NCI-H187 (cell line): ENCODE measurements at places on chromosomes 3 and 15.

DNA sequence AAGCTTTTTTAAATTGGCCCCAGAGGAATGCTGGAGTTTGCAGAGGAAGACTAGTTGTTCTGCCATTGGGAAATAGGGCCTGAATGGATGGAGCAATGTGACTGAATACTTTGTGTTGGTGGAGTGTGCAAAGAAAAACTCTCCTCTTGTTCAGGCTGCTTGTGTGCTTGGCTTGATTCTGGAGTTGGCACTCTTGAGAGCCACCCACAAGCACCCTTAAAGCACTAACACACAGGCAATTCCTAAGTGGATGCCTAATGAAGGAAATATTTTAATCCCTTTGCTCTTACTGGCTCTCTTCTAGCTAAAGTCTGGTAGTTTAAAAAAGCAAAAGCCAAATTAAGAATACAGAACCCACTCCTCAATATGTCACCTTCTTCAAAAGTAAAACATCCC is 304.4 kb upstream of the C2CD4B start:
- DNase-seq, result no peak

DNA sequence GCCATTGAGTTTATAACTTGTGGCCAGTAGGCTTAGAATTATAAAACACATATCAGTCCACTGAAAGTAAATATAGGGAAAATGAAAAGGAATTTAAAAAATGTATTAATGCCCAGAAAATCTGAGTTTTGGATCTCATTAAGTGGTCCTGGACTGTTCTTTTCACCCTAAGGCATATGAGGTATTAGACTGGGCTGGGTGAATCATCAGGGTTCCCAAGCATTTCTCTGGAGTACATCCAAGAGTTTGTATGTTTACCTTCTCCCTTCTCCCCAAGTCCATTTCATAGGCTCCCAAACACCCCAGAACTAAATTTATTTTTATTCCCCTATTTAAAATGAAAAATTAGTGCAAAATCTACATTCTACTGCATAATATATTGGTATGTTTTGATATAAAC is 31.9 kb upstream of the SPTSSB start:
- no peak for DNase-seq

DNA sequence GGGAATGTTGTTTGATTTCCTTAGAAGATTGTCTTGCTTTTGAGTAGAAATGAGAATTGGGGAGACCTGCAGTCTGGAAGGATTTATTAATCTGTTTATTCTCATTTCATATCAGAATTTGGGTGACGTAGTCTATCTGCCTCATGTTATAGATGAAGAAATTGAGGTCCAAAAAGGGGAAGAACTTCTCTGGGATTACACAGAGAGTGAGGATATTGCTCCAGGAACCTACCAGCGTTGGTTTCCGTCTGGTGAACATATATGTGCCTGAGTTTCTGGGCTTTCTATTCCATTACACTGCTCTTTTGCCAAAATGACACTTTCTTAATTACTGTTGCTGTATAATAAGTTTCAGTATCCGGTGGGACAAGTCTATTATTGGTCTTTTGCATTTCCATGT is 51.8 kb downstream of the CTDSPL start:
- no peak for DNase-seq

DNA sequence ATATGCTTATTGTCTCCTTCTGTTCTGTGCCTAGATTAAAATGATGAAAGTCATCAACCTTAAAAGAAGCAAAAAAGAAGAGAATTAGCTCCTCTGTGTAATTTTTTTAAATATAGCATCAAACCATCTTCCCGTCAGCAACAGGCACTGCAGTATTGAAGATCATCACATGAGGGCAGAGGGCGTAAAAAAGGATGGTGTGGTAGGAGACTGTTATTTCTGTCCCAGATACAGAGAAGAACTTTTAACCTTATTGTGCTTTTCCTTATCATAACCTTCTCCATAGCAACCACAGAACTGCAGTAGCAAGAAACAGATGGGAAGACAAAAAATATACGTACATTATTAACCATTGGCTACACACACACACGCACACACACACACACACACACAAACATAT is 88.8 kb downstream of the IGSF11 start:
- DNase-seq, result no peak

DNA sequence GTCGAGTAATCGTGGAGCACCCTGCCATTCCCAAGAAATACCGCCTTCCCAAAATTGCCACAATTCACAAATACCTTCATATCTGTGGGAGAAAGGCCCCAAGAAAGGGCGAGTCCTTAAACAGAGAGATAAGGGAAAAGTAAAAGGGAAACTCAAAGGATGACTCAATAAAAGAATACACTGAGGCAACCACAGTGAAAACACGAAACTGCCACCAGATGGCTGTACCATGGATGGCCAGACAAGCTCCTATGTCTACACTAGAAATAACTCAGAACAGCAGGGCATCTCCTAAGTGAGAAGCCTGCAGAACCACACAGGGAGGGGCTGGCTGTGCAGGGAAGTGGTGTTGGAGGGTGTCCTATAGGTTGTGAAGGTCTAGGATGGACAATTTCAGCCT is 25.0 kb downstream of the SRGAP3 start:
- DNase-seq, result no peak
